NCI-H510A (cell line): ENCODE measurements at places on chromosomes 2 and 18.

DNA sequence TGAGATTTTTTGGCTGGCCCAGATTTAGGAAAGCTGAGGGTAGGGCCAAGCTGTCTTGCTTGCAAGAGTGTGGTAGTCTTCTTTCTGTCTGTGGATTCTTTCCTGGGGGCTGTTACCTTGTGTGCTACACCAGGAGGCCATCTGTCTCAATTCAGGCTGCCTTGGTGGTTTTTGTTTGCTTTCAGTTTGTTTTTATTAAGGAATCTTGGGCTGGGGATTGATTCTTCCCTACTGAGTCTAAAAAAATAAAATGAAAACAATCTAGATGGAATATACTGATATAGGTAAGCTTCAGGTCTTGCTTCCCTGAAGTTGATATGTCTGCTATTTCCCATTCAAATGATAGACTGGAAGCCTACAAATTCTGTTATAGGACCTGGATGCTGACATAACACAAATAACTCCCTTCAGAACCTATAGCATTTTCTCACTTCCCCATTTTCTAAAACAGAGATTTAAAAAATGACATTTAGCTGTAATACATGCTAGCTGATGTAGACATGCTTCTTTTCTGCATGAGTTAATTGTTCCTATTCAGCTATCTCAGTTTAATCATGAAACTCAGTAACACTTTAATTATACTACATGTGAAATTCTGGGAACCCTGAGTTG, 5.3 kb downstream of the LHCGR start:
- DNase-seq: no peak

DNA sequence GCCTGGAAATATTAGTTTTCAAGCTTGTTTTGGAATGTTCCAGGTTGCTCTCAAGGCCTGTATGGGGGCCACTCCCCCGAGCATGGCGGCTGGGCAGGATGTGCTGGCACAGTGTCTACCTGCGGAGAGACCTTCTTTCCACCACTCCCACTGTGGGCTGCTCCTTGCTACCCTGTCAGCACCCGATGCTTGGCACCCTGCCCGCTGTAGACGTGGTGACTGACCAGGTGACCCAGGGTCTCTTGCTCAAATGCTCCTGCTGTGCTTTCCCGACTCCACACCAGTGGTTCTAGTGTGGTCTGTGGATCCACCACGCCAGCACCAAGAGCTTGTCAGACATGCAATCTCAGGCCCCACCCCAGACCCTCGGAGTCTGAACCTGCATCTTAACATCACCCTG, 213.3 kb downstream of the SH3BP4 start:
- DNase-seq: no peak

DNA sequence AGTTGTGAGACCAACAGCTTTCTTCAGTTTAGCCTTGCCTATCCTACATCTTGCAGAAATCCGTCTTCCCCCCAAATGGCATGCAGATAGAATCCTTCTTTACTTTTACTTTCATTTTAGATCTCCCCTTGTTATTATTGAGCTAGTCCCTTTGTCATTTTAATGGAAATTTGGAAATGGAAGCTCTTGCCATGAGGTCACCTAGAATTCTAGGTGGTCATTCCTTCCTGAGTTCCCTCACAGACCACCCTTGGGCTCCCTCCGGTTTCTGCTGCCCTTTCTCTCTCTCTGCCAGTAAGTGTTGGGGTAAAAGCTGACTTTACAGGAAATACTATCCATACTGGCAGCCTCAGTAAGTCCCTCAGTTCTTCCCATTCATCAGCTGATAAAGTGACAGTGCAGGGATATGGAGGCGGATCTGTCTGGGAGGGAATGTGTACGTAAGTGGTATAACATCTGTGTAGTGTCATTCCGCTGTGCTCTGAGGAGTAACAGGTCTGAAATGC, 30.2 kb downstream of the ARHGAP25 start:
- DNase-seq: no peak

DNA sequence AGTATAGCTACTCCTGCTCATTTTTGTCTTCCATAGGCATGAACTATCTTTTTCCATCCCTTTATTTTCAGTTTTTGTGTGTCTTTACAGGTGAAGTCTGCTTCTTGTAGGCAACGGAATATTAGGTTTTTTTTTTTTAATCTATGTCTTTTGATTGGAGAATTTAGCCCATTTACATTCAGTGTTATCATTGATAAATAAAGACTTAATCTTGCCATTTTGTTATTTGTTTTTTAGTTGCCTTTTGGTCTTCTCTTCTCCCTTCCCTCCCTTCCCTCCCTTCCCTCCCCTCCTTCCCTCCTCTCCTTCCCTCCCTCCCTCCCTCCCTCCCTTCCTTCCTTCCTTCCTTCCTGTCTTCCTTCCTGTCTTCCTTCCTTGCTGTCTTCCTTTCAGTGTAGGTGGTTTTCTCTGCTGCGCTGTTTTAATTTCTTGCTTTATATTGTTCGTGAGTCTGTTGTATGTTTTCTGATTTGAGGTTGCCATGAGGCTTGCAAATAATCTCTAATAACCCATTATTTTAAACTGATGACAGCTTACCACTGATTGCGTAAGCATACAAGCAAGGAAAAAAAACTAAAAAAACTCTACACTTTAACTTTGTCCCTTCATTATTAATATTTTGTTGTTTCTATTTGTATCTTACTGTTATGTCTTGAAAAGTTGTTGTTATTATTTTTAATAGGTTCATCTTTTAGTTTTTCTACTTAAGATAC, 353.8 kb downstream of the PARD3B start:
- DNase-seq: no peak

DNA sequence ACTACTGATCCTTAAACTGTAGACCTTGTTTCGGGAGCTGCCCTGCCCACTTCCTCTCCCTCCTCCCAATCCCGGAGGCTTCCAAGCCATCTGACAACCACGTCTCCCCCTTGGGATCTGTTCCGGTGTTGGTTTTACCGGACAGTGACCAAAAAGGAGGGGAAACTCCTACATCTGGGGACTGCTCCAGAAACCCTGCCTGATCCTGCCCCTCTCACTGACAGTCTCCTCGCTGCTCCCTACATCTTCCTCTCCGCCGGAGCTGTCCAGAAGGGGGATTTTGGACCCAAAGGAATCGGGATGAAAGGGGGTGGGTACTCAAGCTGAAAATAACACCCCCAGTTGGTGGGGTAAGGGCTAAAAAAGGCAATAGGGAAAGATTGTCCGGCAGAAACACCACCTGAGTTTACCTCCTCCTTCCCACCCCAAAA, 1.5 kb downstream of the INO80D start:
- no peak for DNase-seq

GRCh38 chr2:60046529-60046928, 506.9 kb downstream of the BCL11A start:
- DNase-seq: no peak

DNA sequence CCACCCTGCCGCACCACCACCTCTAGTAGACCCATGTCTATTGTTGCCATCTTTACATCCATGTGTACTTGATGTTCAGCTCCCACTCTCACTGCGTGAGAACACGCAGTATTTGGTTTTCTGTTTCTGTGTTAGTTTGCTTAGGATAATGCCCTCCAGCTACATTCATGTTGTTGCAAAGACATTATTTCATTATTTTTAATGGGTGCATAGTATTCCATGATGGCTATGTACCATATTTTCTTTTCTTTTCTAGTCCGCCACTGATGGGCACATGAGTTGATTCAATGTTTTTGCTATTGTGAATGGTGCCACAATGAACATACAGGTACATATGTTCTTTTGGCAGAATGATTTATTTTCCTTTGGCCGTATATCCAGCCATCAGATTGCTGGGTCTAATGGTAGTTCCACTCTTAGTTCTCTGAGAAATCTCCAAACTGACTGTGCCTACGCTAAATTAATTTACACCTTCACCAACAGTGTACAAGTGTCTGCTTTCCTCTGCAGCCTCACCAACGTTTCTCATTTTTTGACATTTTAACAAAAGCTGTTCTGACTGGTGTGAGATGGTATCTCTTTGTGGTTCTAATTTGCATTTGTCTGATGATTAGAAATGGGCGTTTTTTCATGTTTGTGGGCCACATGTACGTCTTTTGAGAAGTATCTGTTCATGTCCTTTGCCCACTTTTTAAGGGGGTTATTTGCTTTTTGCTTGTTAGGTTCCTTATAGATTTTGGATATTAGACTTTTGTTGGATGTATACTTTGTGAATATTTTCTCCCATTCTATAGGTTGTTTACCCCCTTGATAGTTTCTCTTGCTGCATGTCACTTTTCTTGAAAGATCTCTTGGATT, 10.5 kb upstream of the ZNF513 start:
- DNase-seq: no peak

DNA sequence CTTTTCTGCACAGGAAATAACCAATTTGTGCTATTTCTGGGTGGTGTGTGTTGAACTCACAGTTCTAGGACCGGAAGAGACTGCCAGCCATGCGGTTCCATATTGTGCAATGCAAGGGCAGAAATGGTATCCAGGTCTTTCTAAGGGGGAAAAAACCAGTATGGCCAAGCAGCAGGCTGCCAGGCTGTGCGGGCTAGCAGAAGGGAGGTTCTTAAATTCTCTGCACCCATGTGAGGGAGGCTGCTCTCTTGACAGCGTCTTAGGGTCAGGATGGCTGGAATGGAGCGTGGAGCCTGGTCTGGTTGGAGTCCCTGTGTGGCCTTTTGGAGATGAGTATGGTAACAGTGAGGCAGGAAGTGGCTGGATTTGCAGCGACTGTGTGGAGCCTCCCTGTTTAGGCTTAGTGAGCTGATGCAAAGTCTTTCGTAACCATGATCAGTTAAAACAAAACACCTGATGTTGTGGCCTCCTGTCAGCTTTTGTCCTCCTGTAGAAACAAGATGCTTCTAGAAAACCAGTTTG, 52.6 kb downstream of the NCK2 start:
- DNase-seq: no peak

DNA sequence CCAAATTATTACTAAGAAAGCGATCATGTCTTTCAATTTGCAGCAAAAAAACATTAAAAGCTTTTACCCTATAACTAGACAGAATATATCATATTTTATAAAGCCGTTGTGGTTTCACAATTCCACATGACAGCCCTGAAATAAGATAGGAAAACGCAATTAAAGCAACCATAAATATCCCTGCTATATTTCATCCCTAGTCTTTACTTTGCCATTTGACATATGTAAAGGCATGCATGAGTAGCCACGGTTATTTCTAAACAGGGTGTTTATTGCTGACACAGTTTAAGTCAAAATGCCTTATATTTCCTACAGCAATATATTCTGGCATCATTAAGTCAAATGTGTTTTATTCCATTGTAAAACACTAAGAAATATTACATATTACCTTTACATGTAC, 239.9 kb downstream of the DSEL start:
- DNase-seq: no peak

- no peak for DNase-seq
Measured at GRCh38 chr18:79465392-79465991, 69.8 kb downstream of the NFATC1 start.

- no peak for DNase-seq
Measured at GRCh38 chr18:76098674-76099411, 396.2 kb downstream of the ZNF516 start.

GRCh38 chr18:35083174-35083712, 42.0 kb downstream of the MAPRE2 start:
- no peak for DNase-seq

DNA sequence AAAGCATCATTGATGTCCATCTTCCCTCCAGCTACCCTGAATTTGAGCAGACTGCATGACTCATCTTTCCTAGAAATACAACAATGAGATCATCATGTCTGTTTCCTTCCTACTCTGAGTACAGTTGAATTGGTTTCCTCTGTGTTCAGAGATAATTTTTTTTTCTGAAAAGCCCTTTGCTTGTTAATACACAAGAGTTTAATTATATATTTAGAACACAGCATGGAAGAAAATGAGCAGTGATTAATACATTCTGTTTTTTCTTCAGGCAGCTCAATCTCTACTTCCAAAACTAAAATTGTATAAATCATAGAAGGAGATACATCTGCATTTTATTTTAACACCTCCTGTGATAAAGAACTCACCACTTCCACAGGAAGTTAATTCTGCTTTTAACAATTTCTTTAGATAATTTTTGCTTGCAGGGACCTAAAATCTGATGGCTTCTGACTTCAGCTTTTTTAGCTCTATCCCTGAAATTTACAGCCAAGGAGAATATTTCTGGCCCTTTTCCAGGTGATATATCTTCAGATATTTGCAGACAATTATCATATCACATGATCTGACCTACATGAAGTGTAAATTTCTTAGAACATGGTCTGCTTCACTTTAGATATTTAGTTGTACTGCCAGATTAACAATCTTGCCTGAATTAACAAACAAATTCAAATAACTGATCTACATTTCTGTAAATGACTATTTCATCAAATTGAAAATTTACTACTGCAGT, 249.0 kb downstream of the TRIB2 start:
- DNase-seq: no peak
